ENCODE measurements at places on chromosomes 4 and X. TPM values are rescaled to one million over a fixed set of nuclear protein-coding genes. Genes with fewer than 3 reads are reported as not detected.

The SPANXB1 gene
- total RNA-seq, result not detected

The HPGDS gene
- 0.18 TPM for total RNA-seq

The BMPR1B gene
- total RNA-seq, result not detected

DNA sequence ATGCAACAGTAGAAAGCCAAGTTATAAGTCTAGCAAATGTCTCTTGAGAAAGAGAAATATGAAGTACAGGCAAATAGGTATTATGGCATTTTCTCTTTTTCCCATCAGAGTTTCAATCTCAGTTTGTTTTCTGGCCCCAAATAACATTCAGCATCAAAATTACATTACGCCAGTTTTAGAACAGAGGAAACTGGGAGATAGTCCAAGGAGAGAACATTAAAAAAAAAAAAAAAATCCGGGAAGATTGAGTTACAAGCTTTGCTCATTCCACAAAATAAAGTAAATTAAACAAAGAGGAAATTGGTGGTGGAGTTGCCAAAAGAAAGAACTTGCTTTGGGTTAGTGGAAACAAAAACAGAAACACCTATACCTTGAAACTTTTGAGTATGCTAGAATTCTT, 50.4 kb upstream of the IL13RA2 start:
- H3K27ac ChIP-seq, result no peak overlapping the region
- no peaks in the 10 kb centered on the region for H3K36me3 ChIP-seq
- no peaks in the 10 kb centered on the region for H3K4me1 ChIP-seq

DNA sequence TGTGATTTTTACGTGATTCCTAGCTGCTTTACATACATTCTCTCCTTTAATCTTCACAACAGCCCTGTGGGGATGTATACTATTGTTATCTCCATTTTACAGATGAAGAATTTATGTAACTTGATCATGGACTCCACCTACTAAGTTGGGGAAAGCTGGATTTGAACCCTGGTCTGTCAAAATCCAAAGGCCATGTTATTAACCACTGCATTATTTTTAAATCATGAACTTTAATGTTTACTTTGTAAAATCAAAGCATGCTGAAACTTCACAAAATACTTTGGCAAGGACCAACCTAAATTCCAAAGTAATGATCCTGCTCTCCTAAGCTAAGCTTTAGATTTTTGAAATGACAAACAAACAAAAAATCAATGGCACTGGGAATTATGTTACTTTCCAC, 26.1 kb downstream of the FAM47E start:
- no peaks in the 10 kb centered on the region for H3K27me3 ChIP-seq
- H3K4me3 ChIP-seq, result no peak overlapping the region
- H3K4me1 ChIP-seq, result no peaks in the 10 kb centered on the region
- H3K27ac ChIP-seq, result no peak overlapping the region
- H3K36me3 ChIP-seq, result no peaks in the 10 kb centered on the region

Measured in CD8-positive, alpha-beta memory T cell (primary cell).